Naive thymus-derived CD4-positive, alpha-beta T cell (primary cell): ENCODE measurements at places on chromosomes 11 and 22. TPM values are rescaled to one million over a fixed set of nuclear protein-coding genes. Genes with fewer than 3 reads are reported as not detected.

The MYBPC3 gene
- total RNA-seq = 0.86 TPM

The CDC42EP2 gene
- 0.67 TPM for total RNA-seq

The TBX10 gene
- total RNA-seq = not detected

The TMEM121B gene
- total RNA-seq = 2.6 TPM

The CCND1 gene
- 3.8 TPM for total RNA-seq

The P2RX6 gene
- 1.7 TPM for total RNA-seq

The C22orf31 gene
- total RNA-seq = not detected

The LYVE1 gene
- total RNA-seq = not detected

The OOSP1 gene
- not detected in 2 replicates for total RNA-seq

The CDPF1 gene
- total RNA-seq = 11.7 TPM

The TMEM218 gene
- 17.3 TPM for total RNA-seq

The GNAZ gene
- not detected for total RNA-seq

The DGCR6 gene
- 16.2 TPM for total RNA-seq

The BLID gene
- total RNA-seq = not detected

- H3K36me3 ChIP-seq = no peaks in the 10 kb centered on the region
- no peak overlapping the region for H3K27ac ChIP-seq
- H3K4me3 ChIP-seq = no peak overlapping the region
- H3K4me1 ChIP-seq = peaks cover 35% of the 10 kb centered on the region
- no peaks in the 10 kb centered on the region for H3K27me3 ChIP-seq
Observed at GRCh38 chr22:22740560-22741276, 96.3 kb downstream of the GGTLC2 start.

GRCh38 chr11:47104261-47104950, 72.3 kb downstream of the ARFGAP2 start:
- no peak overlapping the region for H3K4me3 ChIP-seq
- no peaks in the 10 kb centered on the region for H3K36me3 ChIP-seq
- H3K27ac ChIP-seq = no peak overlapping the region
- no peaks in the 10 kb centered on the region for H3K4me1 ChIP-seq

GRCh38 chr22:25757686-25758085, 15.7 kb downstream of the MYO18B start:
- no peak for DNase-seq
- no peaks in the 10 kb centered on the region for H3K27me3 ChIP-seq
- H3K4me3 ChIP-seq = no peak overlapping the region

DNA sequence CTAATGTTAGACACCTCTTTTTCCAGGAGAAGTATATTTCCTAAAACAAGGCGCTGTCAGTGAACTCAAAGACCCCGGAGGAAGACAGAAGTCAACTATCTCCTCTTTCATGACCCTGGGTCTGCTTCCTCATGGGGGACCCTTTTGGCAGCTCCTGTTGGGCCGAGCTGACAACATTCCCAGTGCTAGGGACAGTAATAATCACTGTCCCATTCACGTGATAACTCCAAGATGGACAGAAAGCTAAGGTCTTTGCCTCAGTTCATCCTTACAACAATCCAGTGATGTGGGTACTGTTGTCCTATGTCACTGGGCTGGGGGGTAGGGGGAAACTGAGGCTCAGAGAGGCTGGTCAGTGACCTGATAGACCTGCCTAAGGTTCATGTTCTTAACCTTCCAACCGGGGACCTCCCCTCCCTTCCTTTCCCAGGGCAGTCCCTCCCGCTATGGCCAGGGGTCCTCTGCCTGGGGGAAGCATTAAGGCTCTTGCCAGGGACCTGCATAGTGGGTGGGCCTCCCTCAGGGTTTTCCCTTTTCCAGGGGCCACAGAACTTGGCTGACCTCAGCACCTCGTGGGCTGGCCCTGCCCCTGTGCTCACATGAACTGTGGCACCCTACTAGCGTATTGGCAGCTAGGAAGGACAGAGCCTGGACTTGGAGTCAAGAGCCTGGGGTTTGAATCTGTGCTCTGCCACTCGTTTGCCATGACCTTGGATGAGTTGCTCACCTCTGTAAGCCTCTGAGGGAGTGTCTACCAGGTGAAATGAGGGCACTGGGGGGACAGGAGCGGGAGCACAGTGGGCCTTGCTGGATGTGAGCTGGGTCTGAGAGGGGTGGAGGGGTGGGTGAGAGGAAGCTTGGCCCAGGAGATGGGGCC, 53.6 kb downstream of the LRRC32 start:
- no peaks in the 10 kb centered on the region for H3K36me3 ChIP-seq
- no peak overlapping the region for H3K4me3 ChIP-seq
- H3K27me3 ChIP-seq = no peaks in the 10 kb centered on the region

DNA sequence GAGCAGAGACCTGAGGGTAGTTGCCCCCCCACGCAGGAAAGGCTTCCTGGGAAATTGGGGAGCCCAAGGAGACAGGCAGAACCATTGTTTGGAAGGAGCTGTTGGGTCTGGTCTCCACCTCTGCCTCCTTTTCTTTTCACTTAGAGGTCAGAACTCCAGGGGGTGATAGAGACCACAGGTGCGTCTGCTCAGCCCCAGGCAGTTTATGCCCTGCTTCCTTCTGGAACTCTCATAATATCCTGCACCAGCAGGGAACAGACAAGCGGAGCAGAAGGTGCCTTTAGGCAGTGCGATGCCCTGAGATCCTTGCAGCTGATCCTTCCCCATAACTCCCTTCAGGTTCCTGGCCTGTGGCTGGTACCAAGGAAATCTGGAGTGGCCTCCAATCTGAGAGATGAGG, 120.2 kb downstream of the NECTIN1 start:
- DNase-seq = no peak
- H3K36me3 ChIP-seq = no peaks in the 10 kb centered on the region
- no peak overlapping the region for H3K27ac ChIP-seq
- H3K4me1 ChIP-seq = no peaks in the 10 kb centered on the region
- H3K4me3 ChIP-seq = no peak overlapping the region
- no peaks in the 10 kb centered on the region for H3K27me3 ChIP-seq

- H3K4me1 ChIP-seq = no peaks in the 10 kb centered on the region
- H3K36me3 ChIP-seq = no peaks in the 10 kb centered on the region
- H3K27me3 ChIP-seq = no peaks in the 10 kb centered on the region
- DNase-seq = no peak
Observed at GRCh38 chr11:129090056-129090455, 102.1 kb downstream of the ARHGAP32 start.

GRCh38 chr11:35785287-35786167, 123.0 kb downstream of the TRIM44 start:
- peaks cover 7% of the 10 kb centered on the region for H3K4me1 ChIP-seq
- H3K27me3 ChIP-seq = no peaks in the 10 kb centered on the region
- H3K27ac ChIP-seq = no peak overlapping the region

GRCh38 chr11:67667490-67668191, 6.8 kb downstream of the ALDH3B2 start:
- no peaks in the 10 kb centered on the region for H3K4me1 ChIP-seq
- H3K36me3 ChIP-seq = no peaks in the 10 kb centered on the region
- H3K27me3 ChIP-seq = no peaks in the 10 kb centered on the region
- H3K4me3 ChIP-seq = no peak overlapping the region
- no peak for DNase-seq
- H3K27ac ChIP-seq = no peak overlapping the region

- H3K36me3 ChIP-seq = no peaks in the 10 kb centered on the region
- no peak overlapping the region for H3K27ac ChIP-seq
- H3K27me3 ChIP-seq = no peaks in the 10 kb centered on the region
- DNase-seq = no peak
Observed at GRCh38 chr22:26453812-26454500, 24.9 kb downstream of the ASPHD2 start.

DNA sequence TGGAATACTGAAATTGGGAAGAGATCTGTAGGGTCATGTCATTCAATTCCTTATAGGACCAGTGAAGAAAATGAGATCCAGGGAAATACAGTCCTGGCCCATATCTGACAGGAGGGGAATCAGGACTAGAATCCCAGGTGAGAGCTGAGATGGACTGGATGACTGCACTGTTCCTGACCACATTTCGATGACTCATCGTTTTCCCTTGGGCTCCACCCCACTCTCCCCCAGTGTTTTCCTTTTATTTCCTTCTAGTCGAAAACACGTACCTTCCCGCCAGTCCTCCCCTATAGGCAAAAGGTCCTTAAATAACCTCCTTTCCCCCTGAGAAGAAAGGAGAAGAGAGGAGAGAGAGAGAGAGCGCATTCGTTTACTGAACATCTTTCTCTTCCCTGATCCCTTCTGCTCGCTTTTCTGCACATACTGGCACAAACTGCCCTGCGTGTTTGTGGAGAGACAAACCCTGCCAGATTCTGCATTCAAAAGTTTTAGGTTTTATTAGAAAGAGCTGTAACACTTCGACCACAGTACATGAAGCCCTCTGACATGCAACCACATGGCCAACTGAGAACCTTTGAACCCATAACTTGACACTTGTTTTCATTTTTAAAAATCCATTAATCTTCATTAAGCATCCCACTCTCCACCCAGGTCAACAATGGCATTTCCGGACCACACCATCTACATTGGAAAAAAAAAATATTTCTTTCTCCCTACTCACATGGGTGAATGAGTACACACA, 565.7 kb downstream of the METTL15 start:
- no peak for DNase-seq
- no peaks in the 10 kb centered on the region for H3K36me3 ChIP-seq
- no peak overlapping the region for H3K4me3 ChIP-seq
- H3K27me3 ChIP-seq = no peaks in the 10 kb centered on the region
- H3K4me1 ChIP-seq = no peaks in the 10 kb centered on the region

DNA sequence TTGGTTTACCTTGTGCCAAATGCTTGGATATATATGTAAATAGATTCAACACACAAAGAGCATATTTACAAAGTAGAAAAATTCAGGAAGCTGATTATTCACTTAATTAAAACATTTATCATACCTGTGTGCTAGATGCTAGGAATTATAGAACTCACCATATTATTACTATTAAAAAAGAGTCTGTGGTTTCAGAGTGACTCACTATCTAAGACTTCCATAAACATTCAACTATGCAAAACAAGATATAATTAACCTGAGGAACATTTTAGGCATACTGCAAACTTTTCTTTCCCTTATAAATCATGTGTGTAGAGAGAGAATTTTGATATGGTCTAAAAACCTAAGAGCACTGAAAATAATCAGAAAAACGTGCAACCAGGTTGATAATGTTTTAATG, 27.3 kb downstream of the CTSC start:
- no peak for DNase-seq
- H3K27me3 ChIP-seq = no peaks in the 10 kb centered on the region
- H3K36me3 ChIP-seq = no peaks in the 10 kb centered on the region
- H3K4me3 ChIP-seq = no peak overlapping the region
- no peak overlapping the region for H3K27ac ChIP-seq

- no peak overlapping the region for H3K4me3 ChIP-seq
- peaks cover 31% of the 10 kb centered on the region for H3K4me1 ChIP-seq
- DNase-seq = no peak
- H3K36me3 ChIP-seq = peaks cover 71% of the 10 kb centered on the region
- H3K27me3 ChIP-seq = no peaks in the 10 kb centered on the region
Observed at GRCh38 chr22:39313258-39314001, 6.0 kb downstream of the RPL3 start.

GRCh38 chr11:85132851-85133585, 494.1 kb downstream of the DLG2 start:
- H3K27me3 ChIP-seq = no peaks in the 10 kb centered on the region
- no peak overlapping the region for H3K4me3 ChIP-seq
- H3K36me3 ChIP-seq = no peaks in the 10 kb centered on the region
- H3K27ac ChIP-seq = no peak overlapping the region
- H3K4me1 ChIP-seq = no peaks in the 10 kb centered on the region

DNA sequence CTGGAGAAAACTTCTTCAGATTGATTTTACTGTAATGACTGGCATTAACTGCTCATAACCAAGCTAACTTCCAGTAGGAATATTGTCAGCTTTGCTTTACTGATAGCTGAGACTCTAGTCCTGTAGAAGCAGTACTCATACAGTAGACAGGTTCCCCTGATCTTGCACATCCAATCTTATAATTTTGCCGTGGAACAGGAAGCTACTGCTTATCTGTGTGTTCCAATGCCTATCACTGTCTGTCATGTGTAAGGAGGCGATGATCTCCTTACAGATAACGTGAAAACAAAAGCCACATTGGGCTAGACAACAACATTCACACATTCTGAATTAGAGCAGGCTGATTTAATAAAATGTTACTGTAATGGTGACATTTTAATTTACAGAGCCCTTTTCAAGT, 13.2 kb downstream of the HSD17B12 start:
- no peaks in the 10 kb centered on the region for H3K27me3 ChIP-seq
- H3K27ac ChIP-seq = no peak overlapping the region
- H3K36me3 ChIP-seq = no peaks in the 10 kb centered on the region
- no peak for DNase-seq
- no peaks in the 10 kb centered on the region for H3K4me1 ChIP-seq

DNA sequence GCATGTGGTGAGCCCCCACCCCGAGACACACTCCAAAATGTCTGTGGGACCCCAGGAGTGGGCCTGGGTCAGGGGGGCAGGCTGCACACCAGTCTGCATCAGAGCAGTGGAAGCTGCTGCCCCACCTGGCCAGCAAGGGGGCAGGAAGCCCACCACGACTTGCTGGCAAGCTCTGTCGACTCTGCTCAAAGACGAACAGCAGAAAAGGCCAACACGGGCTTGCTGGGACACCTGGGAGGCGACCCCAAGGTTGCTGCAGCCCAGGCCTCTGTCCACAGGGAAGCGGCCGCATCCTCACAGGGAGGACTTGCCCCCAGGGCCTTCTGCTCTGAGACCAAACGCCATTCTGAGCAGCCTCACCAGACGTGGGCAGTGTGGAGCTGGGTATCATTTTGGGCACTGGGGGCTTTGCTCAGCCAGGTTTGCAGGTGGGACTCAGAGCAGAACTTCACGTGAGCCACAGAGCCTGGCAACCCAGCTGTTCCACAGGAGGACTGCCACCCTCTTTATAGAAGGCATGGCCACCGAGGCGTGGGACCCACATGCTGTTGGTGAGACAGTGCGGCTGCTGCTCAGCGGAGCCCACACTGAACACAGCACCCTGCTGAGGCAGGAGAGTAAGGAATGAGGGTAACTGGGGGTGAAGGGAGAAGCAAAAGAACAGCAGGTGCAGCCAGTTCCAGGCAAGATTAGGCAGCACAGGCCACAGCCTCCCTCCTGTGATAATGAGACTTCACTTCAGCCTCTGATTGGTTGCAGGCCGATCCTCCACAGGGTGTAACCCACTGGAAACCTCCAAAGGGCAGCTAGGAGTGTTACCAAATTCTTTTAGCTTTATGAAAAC, 11.0 kb downstream of the IL17REL start:
- no peak for DNase-seq
- H3K36me3 ChIP-seq = no peaks in the 10 kb centered on the region
- H3K4me1 ChIP-seq = no peaks in the 10 kb centered on the region
- H3K27me3 ChIP-seq = no peaks in the 10 kb centered on the region
- H3K4me3 ChIP-seq = no peak overlapping the region

DNA sequence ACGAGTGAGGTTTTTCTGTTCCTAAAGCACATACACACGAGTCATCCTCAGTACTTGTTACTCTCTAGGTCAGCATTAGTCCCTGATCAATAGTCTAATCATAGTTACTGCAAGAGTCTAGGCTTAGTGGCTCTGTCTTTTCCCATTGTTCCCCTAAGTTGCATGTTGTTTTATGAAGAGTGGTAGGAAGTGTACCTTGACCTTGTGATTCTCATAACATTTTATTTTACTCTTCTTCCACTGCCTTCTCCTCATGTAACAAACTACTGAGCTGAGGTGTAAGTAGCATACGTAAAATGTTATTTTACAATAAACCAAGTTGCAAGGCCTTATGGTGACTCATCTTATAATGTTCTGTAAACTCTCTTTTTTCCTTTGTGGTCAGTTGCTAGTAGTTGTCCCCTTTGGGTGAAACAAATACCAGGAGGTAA, 15.0 kb downstream of the METTL15 start:
- DNase-seq = no peak
- H3K4me3 ChIP-seq = no peak overlapping the region
- no peaks in the 10 kb centered on the region for H3K27me3 ChIP-seq
- no peak overlapping the region for H3K27ac ChIP-seq
- H3K36me3 ChIP-seq = no peaks in the 10 kb centered on the region
